ENCODE measurements at places on chromosomes 1 and 21.
A peak's percentile ranks its signal among the peaks of the same experiment; 100 is the strongest.

- DNase-seq, result no peak
These were observed 44.8 kb upstream of the FMOD start for GRCh38 chr1:203395751-203396150.

DNA sequence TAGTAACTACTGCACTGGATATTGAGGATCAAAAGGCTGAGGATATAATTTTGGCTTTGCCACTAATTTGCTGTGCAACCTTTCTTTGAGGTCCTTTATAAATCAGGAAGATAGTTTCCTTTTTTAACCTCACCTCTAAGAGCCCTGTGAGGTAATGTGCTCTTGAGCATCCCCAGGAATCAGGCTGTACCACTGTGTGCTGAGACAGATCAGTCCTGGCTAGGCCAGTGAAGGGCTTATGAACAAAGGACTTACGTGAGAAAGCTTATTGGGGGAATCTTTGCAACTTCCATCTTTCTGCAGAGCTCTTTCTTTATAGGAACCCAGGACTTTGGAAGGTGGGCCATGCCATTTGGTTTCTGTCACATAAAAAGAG lies 188.9 kb downstream of the SIPA1L2 start:
- no peak for DNase-seq

GRCh38 chr1:94600556-94600955 lies 59.0 kb upstream of the F3 start:
- no peak for DNase-seq

- DNase-seq, result peak; percentile 51
These were observed 39.0 kb downstream of the LPAR3 start for GRCh38 chr1:84853741-84854721.

DNA sequence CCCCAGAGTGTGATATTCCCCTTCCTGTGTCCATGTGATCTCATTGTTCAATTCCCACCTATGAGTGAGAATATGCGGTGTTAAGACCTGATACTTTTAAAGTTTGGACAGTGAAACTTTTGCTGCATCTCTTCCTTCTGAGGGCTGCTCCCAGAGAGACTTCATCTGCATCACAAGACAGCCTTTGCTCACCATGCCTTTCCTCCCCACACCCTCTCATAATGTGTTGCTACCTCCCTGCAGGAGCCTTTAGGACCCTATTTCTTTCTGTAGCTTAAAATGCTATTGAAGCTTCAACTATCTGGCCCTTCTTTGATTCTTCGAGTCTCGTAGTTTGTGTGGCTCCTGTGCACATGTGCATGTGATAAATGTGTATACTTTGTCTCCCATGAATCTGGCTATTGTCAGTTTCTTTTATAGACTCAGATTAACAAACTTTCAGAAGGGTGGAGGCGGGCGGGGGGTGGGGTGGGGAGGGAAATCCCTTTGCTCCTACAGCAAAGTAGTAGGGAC lies 23.7 kb downstream of the LEPR start:
- DNase-seq, result no peak

DNA sequence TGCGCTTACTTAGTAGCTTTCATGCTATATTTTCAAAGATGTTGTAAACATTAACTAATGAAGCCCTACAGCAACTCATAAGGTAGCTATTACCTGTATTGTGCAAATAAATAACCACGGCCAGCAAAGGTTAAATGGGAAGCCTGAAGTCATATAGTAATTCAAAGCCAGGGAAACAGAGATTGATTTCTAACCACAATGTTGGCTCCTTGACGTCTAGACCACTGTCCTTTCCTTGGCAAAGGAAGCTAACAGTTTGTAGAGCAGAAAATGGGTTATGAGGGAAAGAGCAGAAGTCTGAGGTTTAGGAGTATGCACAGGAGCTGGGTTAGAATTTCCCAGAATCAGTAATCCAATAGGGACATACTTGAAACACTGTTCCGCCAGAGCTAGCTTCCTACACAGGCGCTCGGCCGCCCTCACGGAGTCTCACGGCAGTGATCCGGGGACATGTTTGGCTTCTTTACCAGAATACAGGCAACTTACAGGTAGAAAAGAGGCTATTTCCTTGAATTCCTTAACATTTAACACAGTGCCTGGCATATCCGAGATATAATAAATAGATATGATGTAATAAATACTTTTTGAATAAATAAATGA lies 298.8 kb upstream of the LYPLAL1 start:
- no peak for DNase-seq

GRCh38 chr1:91428182-91428798 lies 23.7 kb upstream of the HFM1 start:
- DNase-seq, result no peak

- DNase-seq, result no peak
These were observed 264.7 kb downstream of the RYR2 start for GRCh38 chr1:237306726-237307125.

DNA sequence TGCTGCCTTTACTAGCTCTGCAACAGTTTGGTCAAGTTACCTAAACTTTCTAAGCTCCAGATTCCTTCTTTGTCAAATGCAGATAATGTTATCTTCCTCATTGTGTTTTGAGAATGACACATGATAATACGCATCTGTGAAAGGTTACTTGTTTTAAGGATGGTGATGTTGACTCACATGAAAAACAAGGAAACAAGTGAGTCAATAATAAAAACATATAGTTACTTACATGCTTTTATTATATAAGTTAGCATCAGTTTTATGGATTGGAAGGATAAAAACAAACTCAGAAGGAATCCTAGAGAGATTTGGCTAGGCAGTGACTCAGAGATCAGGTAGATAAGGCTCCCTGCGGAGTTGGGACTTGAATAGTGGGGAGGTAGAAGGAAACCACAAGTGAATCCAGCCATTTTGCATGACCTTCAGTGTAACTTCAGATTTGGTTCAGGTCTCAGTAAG lies 144.6 kb downstream of the LMO4 start:
- no peak for DNase-seq

- no peak for DNase-seq
These were observed 64.0 kb upstream of the ASB17 start for GRCh38 chr1:75996196-75996595.

DNA sequence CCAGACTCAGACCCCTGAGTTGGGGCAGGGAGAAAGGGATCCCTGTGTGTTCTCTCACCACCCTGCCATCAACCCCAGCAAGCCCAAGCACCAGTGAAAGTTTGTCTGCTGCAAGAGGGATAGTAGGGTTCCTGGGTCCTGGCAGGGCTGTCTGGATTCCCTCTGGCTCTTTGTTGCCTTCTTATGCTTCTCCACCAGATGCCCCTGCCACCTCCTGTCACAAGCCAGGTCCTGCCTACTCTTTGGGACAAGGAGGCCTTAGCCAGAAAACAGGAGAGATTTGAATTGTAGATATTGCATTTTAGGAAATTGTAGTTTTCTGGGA lies 21.7 kb downstream of the UBE2T start:
- no peak for DNase-seq

DNA sequence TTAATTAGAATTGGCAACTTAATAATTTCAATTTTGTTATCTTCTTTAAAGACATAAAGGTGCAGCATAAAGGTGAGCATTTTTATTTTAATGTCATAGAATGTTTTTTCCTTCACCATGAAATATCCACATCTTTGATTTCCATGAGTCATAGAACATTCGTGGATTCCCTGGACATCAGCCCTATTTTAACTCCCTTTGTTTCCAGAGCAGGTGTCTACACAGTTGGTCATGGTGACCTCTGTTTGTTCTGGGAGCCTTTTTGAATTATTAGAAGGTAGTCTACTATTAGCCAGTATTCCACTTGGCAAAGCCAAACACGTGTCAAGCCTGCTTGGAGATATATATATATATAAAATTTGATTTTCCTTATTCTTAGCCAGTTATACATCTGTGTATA lies 572.9 kb downstream of the LTN1 start:
- no peak for DNase-seq

GRCh38 chr1:119139857-119140176 lies 636 bp downstream of the WARS2 start:
- no peak for DNase-seq

DNA sequence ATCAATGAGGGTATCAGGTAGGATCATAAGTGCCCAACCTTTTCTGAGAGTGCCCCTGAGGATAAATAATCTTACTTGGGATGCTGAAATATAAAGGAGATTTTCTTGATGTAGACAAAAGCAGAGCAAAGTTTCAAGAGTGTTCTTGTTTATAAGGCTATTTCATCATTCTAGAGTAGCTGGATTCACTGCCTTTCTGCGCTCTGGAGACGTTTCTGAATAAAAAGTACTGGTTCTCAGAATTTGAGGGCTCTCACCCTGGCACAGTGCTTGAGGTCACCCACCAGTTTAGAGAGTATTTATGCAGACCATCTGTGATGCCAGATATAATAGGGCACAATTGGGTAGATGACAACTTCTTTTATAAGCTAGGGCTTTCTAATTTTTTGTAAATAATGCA lies 103.3 kb downstream of the GDAP2 start:
- no peak for DNase-seq

DNA sequence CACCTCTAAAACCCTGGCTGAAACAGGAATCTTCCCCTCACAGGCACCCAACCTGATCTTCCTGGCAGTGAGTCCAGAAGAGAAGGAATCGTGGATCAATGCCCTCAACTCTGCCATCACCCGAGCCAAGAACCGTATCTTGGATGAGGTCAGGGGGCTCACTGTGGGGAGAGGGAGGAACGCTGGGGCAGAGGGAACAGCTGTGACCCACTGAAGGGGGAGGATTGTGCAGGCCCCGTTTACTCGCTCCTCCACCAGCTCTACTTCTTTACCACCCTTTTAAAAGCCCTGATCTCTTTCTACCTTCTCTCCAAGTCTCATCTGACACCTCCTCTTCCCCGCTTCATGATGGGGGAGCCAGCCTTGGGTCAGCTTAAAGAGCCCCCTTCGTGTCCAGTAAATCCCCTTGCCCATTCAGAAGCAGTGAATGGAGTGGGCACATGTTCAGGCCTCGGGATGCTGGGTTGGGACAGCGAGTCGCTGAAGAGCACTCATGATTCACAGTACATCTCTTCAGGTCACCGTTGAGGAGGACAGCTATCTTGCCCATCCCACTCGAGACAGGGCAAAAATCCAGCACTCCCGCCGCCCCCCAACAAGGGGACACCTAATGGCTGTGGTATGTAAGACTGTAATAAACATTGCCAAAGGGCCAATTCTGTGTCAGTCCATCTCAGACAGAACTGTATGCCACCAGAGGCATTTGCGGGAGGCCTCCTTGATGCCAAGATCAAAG lies 7.3 kb downstream of the PLEKHO1 start:
- DNase-seq, result no peak

- no peak for DNase-seq
These were observed 43.0 kb downstream of the TMEM53 start for GRCh38 chr1:44631333-44631646.

GRCh38 chr1:222711319-222712252 lies 705 bp downstream of the AIDA start:
- DNase-seq, result peak; percentile 26

DNA sequence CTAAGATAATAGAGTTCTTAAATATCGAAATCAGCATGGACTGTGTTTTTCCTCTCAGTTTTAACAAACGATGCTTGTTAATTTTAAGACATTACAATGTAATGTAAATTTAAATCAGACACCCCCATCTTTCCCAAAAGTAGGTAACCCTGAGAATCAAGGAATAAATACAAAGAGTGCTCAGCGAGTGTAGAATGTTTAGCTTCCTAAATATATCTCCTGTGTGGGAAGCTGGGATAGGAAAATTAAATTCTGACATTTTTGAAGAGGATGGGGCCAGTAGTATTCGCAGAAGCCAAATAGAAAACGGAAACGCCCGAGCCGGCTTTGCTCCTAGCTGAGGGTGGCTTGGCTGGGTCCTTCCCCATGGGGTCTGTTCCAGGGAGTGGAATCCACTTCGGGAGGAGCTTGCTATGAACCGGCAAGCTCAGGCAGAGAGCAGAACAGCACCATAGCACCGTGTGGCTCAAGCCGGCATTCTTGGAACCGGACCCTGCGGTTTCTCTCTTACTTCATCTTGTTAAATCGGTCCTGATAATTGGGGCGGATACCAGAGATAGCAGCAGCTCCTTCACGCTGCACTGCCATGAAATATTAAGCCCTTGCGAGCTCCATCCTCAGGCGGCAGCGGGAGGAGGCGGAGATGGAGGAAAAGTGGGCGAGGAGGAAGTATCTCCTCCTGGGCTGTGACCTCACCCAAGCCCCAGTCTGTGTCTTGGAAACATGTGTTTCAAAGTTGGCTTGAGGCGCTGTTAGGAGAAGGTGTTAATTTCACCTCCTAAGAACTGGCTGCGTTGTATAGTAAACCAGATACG lies 24.9 kb downstream of the MAP3K7CL start:
- DNase-seq, result no peak

- DNase-seq, result no peak
These were observed 3.2 kb downstream of the EFHD2 start for GRCh38 chr1:15412843-15413242.

Data from HS-27A (cell line).